Spinal cord (tissue), 10 donors: ENCODE measurements at places on chromosomes 11 and 22. TPM values are rescaled to one million over a fixed set of nuclear protein-coding genes. Genes with fewer than 3 reads are reported as not detected.

Gene ASPHD2
- 3.7 TPM for total RNA-seq

DNA sequence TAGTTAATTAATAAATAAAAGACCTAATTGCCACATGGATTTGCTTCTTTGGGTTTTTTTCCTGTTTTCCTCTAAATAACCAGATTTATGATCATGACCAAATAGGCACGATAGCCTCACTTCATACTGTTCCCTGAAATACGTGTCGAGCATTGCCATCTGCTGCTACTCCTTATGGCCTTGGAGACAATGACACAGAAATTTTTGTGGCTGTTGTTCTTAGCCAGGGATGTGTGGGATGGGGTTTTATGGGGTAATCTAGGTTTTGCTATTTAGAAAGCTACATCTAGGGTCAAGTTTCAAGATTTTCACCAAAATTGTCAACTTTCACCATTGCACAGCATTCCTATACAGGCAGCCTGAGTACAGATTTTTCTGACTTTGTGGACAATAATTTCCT, 145.2 kb downstream of the DBX1 start:
- no peak for DNase-seq

GRCh38 chr22:44475706-44476105, 22.3 kb downstream of the RTL6 start:
- no peak for DNase-seq

DNA sequence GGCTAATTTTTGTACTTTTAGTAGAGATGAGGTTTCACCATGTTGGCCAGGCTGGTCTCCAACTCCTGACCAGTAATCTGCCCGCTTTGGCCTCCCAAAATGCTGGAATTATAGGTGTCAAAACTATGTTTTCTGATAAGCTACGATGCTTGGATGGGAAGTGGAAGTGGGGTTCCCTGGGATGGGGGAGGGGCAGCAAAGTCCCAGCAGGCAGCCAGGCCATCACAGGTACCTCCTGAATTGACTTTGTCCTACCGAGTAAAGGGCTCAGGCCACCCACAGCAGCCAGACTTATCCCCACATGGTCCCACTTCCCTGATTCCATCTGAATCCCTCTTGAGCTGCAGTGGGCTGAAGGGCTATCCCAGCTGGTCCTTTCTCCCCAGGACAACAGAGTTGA, 6.9 kb downstream of the FTH1 start:
- no peak for DNase-seq

GRCh38 chr11:96168623-96169022, 174.4 kb downstream of the MAML2 start:
- DNase-seq: no peak

DNA sequence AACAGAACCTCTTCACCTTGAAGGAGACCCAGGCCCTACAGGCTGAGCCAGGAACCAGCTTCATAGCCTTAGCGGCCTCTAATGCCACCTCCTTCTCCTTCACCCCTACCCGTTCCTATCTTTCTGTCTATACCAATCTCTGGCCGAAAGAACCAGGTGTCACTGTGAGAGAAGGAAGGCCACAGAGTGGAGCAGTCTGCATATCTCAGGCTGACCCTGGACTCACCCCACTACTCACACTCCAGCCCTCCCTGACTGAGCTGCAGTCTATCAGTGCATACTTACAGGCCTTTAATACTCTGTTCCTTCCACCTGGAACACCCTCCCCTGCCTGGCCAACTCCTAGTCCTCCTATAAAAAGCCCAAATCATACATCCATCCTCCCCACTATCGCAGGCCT, 32.7 kb downstream of the ARAP1 start:
- no peak for DNase-seq

Gene MPZL2
- 19.5 TPM for total RNA-seq

GRCh38 chr11:76735841-76736240, 47.3 kb upstream of the TSKU start:
- no peak for DNase-seq

DNA sequence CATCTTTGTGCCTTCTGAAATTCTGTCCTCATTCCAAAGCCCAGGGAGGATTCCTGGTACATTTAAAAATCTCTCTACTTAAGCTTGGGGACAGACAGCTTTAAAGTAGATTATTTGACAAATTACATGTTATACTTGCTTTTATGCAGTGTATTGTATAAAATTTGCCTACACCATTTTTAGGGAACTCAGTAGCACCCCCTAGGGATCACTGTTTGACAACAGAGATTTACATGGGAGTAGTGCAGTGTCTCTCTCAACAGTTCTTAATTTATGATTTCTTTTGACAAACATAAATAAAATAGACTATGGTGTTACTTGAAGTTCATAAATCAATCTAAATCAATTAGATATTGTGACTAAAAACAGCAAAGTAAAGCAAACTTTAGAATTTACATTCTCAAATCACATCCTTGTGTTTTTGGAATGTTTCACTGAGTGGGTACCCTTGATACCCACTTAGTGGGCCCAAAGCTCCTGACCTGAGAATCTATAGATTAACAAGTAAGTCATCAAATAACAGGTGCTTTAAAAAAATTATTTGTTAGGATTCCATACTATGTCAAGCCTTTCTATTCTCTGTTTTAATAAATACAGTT, 428.8 kb downstream of the DYNC2H1 start:
- no peak for DNase-seq

Gene MMP8
- total RNA-seq: 14.5 TPM

GRCh38 chr11:85791409-85791990, 19.4 kb downstream of the SYTL2 start:
- DNase-seq: no peak

DNA sequence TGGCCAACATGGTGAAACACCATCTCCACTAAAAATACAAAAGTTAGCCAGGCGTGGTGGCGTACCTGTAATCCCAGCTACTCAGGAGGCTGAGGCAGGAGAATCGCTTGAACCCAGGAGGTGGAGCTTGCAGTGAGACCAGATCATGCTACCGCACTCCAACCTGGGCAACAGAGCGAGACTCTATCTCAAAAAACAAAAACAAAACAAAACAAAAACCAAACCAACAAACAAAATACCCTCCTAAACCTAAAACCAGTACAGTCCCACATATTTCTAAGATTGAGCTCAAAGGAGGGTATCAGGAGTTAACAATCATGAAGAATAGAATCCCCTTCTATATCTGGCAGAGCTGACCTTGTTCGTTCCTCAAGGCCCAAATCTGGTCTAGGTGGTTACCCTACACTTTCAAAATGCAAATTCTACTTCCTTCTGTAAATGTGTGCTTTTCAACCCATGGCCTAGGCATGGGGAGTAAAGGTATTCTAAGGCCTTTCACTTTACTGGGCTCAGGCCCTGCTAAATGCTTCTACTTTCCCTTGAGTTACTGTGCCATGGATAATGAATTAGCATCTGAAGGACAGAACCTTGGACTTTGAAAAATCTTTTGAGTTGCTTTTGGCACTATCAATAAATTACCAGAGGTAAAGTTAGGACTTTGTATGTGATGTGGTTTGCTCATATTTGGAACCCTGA, 10.4 kb upstream of the PPP2R1B start:
- no peak for DNase-seq

- DNase-seq: no peak
These were observed 14.0 kb downstream of the PSMD13 start for GRCh38 chr11:250740-251299.
